ENCODE measurements at places on chromosomes 6 and 20.

DNA sequence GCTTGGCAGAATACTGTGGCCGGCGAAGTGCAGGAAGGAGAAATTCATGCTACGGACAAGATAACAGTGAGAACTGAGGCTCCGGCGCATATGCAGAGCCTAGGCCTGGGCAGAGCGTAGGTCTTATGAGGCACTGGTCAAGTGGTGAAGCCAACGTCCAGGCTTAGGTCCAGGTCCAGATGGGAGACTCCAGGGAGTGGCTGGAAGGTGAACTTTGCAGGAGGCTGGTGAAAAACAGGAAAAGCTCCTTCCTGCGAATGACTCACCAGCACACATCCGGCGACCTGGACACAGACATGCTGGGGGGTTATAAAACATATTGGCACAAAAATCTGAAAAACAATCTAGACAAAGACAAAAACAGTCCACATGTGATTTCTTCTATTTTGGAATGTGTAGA, 15.4 kb downstream of the C6orf141 start:
- DNase-seq = peak; percentile 50

GRCh38 chr6:71410164-71410566, 121.6 kb downstream of the OGFRL1 start:
- DNase-seq = peak; percentile 95

DNA sequence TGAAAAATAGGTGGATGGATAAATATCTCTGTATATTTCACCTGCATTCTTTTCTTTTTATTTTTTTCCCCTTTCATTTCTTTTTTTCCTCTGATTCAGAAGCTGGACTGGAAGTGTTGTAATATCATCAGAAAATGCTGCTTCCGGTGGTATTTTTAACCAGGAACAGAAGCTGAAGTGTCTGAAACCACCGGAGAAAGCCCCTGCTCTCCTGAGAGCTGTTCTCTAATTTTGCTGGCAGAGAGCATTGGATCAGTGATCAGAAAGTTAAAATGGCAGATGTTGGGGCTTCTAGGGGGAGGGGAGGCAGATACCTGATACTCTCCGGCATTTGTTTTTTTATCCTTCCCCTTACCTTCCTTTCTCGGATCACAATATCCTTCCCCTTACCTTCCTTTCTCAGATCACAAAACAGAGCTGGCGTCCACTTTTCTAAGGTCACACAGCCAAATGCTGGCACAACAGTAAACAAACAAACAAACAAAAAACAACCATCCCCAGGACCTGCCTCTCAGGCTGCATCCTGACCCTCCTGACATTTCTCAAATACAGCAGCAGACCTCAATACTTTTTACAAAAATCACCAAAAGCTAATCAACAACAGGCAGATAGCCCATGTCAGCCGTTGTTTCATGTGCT, 143.2 kb upstream of the ZNF217 start:
- peak; percentile 64 for DNase-seq

DNA sequence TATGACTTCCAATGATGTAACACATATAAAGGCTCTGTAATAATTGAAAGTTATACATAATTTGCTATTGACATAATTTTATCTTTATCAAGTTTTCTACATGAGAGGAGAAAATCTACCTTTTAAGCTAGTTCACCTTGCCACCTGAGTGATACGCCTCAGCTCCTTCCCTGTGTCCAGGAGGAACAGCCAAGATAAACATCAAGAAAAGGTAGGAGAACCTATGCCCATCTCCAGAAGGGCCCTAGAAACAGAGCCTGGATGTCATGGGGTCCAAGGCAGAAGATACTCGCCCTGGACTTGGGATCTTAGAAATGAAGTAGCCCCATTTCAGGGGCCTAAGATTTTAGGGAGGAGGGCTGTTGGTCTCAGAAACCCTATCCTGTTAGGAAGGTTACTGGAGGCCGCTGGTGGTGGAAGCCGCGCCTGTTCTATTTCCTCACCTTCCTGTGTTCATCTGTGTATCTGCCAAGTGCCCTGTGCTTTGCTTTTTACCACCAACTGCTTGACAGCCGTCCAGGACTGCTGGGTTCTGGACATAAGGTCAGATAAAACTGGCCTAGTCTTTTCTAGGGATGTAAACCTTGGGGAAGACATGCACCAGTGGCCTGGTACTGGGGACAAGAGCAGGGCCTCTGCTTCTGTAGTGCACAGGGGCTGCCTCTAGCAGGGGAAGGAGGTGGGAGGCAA, 178.5 kb downstream of the ARID1B start:
- no peak for DNase-seq

DNA sequence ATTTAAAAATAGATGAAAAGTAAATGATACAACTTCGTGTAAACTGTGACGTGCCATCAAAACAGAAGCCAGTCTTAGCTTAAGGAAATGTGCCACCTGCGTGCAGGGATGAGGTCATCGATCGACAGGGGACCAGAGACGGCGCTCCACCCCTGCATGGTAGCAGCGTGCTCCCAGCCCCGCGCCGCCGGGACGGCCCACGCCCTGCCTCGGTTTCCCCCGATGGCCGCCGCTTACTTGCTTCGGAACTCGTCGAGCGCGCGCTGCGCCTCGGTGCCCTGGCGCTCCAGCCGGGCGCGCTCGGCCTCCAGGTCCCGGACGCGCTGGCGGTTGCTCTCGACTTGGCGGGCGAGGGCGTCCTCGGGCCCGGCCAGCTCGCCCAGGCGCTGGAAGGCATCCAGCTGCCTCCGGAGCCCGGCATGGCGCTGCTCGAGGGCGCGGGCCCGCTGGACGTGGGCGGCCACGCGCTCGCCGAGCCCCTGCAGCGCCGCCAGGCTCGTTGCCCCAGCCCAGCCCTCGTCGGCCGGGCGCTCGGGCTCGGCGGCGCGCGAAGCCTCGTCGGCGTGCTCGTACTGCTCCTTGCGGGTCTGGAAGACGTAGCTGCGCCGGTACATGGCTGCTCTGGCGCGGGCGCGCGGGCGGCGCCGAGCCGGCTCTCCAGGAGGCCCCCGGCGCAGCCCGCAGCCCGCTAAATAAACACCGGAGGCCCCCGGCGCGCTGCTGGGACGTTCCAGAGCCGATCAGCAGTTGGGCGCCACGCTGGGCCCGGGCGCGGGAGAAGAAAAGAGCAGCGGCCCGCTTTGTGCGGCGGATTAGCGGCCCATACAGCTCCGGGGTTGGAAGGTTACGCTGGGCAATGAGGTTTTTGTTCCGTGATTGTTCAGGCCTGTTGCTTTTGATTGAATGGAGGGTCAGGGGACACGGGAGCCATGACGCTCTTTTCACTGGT, at the start of gene BFSP1:
TSS of gene BFSP1 (minus strand) at position 664 of the 949 bp plus-strand sequence. CDS start at position 614, 50 bp downstream.
- peak; percentile 31 for DNase-seq

DNA sequence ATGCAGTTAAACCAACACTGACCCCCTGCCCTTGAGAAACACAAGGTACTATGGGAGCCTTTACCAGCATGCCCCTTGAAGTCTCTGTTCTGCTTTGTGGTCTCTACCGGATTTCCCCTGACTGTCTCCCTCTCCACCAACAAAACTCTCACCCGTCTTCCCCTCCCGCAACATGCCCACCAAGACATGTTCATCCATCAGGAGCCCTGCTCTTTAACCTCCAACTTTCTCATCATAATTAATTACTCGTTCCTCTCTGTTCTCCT, 1.1 kb downstream of the ZNF165 start:
- DNase-seq = no peak

- DNase-seq = no peak
Observed at GRCh38 chr6:168585441-168585840, 144.5 kb downstream of the SMOC2 start.

DNA sequence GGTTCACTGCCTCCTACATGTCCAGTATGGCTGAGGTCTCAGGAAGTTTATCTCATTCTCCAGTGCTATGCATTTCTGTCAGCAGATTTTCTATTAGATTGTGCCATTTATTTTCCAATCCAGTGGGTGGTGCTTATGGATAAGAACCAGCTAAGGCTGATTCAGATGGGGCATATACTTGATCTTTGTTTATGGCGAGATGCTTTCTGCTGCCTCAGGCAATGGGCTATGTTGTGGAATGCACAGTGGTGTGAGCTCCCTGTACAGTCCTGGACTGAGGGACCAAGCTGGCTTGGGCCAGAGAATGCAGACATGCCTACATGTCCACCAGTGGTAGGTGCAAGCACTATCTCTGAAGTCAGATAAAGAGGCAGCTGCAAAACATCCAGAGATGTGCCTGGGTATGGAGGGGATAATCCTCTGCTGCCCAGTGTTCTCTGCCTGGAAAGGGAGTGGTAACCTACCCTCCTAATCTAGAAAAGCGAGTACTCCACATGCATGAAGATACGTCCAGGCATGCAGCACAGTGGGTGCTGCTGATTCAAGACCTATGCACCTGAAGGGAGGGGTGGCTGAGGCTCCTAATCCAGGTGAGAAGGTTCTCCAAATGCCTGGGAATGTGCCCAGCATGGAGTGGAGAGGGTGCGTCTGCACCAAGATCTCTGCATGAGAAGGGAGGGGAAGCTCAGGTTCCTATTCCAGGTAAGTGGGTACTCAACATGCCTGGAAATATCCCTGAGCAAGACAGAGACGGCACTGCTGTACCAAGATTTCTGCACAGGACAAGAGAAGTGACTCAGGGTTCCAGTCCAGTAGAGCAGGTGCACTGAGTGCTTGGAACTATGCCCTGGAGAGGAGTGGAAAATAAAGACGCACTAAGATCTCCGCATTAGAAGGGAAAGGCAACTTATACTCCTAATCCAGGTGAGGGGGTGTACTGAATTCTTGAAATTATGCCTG, 9.4 kb downstream of the CST4 start:
- peak; percentile 32 for DNase-seq

- DNase-seq = no peak
Observed at GRCh38 chr20:43843965-43844660, 70.5 kb upstream of the TOX2 start.

DNA sequence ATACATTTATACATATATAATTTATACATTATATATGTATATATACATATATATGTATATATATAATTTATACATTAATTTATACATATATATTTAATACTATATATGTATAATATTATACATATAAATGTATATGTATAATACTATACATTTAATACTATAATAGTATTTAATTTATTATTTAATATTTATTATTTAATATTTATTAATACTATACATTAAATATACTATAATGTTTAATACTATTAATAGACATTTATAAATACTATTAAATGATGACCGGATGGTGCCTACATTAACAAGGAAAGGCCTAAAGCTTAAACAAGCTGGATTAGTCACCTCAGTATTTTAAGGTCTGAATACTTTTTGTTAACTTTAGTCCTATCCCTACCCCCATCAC, 145.9 kb upstream of the HTR1E start:
- no peak for DNase-seq

DNA sequence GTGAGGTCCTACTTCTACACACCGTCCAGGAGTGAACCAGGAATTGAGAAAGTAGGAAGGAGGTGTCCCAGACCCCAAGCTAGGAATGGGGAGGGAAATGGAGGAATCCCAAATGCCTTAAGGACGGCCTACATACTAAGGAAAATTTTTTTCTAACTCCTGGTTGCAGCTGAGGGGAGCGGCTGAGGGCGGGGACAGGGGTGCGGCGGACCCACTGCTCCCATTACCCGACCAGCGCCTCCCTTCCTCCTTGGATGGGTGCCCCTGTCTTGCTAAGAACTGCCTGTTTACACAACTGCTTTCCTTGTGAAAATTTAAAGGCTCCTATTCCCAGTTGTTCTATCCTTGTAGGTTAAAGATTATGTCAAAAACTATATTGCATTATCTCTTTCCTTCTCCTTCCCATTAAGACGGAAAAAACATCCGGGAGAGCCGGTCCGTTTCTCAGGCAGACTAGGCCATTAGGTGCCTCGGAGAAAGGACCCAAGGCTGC, 699 bp upstream of the HSPA1B start:
- DNase-seq = no peak

GRCh38 chr6:44966449-44967092, 361.6 kb upstream of the RUNX2 start:
- DNase-seq = peak; percentile 98

DNA sequence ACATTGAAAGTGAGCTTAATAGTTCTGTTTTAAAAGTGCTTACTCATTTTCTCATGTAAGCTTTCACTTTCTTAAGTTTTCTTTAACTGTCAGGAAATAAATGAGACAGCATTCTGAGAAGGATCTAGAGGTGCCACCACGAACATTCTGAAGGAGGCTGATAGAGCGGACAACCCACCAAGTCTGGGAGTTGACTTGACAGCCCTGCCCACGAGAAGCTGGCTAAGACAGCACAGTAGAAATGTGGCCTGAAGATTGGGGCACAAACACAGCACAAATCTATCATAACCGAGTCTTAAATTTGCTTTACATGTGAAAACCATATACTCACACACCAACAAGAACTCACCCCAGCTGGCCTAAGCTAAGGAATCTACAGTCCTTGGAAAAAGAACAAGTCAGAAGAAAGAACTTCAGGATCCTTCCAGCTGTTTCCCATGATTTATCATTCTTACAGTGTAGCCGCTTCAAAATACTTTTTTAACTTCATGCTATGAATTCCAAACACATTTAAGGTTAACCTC, 144.2 kb upstream of the TNFAIP3 start:
- no peak for DNase-seq

GRCh38 chr20:38452880-38453624, 17.9 kb upstream of the SNHG17 start:
- peak; percentile 80 for DNase-seq

DNA sequence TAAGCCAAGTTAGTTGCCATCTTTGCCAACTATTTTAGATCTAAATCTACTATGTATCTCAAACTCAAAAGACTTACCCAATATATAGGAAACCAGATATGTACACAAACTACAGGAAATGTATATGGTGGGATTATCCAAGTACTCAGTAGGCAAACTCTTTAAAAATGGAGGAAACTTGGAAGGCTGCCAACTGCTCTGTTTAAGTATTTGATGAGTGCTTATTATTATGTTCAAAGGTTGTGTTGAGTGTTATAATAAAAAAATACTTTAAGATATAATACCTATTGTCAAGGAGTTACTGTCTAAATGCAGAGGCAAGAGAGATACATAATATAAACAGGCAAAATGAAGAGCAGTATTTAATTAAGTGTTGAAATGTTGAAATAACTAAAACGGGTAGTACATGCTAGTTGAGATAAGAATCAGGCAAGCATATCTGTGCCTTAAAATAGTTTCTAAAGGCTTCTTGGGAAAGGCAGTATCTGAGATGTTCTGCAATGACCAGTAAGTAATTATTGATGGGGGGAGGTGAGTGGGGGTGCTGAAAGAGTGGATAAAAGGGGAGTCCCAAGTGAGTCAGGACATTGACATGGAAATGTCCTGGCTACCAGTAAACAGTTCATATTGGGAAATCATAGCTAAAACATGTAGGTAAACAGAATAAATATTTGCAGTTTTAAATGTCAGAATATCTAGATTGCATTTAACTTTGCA, 6.5 kb upstream of the DST start:
- peak; percentile 62 for DNase-seq

GRCh38 chr6:3523966-3524365, 67.1 kb upstream of the SLC22A23 start:
- DNase-seq = no peak

DNA sequence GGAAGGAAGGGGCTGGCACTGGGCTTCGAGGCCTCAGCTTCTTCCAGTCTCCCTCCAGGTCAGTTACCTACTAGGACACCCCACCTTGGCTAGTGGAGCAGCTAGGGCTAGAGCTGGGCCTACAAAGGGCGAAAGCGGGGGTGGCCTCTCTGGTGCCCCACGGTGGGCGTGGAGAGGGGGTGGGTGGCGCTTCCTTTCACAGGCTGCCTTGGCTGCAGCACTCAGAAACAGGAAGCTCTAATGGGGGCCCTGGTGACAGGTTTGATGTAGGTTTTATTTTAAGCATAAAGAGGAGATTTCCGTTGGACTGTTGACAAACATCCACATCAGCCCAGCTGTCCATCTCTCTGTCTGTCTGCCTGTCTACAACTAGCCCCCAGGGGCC, 13.4 kb downstream of the FAM110A start:
- no peak for DNase-seq

- DNase-seq = peak; percentile 83
Observed at GRCh38 chr6:155188707-155189496, 74.9 kb upstream of the CLDN20 start.

GRCh38 chr6:79232696-79233462, 1.6 kb downstream of the HMGN3 start:
- DNase-seq = no peak
